Activated CD4-positive, CD25-positive, alpha-beta regulatory T cell (primary cell): ENCODE measurements at places on chromosomes 2 and 18.

- no peak for DNase-seq
Observed at GRCh38 chr18:42112657-42113420, 157.8 kb downstream of the PIK3C3 start.

- DNase-seq: no peak
Observed at GRCh38 chr18:39058386-39059000, 1492.9 kb upstream of the CELF4 start.

GRCh38 chr2:198611201-198611600 is 806.8 kb downstream of the PLCL1 start:
- no peak for DNase-seq

DNA sequence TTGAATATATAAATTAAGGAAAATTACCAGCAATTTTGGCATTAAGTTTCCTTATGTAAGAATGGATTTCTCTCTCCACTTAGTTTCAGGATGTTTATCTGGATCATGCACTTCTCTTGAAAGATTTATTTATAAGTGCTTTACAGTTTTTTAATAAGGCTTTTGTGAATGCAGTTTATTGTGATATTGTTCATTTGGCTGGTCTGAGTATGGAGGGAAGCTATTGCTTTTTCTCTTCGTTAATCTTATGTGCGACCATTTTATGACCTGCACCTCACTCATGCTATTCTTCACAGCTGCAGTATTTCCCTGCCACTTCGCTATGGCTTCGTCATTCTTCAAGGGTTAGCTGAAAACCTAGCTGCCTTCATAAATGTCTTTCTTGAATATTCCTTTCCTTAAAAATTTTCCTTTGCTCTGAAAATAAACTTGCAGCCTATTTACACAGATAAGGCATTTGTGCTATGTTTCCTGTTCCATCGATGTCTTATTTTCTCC is 233.4 kb downstream of the SOCS6 start:
- DNase-seq: no peak

DNA sequence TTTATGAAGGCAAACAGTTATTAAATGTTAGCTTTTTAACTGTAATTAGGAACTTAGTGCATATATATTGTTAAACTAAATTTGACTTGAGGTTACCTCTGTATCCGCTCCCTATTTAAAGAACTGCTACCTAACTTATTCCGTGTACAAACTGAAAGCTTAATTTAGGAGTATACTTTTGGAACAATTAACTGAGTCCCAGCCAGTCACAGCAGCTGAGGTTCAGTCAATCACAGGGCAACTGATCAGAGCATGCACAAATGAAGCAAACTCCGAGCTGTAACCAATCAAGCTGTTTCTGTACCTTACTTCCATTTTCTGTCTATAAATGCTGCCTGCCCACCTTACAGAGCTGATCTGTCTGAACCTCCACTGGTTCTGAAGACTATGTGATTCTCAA is 61.2 kb downstream of the RAB3GAP1 start:
- no peak for DNase-seq

DNA sequence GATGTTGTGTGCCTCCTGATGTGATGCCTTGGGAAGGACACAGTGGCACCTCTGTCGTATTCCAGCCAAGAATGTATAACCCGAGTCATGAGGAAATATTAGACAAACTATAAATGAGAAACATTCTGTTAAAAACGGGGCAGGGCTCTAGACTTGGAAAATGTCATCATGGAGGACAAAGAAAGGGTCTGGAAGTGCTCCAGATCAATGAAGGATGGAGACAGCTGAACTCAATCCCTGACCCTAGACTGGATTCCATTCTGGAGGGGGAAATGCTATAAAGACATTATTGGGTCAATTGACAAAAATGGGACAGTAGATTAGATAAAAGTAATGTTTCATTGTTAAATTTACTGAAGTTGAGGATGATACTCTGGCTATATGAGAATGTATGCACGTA is 92.1 kb downstream of the SLC4A3 start:
- no peak for DNase-seq

DNA sequence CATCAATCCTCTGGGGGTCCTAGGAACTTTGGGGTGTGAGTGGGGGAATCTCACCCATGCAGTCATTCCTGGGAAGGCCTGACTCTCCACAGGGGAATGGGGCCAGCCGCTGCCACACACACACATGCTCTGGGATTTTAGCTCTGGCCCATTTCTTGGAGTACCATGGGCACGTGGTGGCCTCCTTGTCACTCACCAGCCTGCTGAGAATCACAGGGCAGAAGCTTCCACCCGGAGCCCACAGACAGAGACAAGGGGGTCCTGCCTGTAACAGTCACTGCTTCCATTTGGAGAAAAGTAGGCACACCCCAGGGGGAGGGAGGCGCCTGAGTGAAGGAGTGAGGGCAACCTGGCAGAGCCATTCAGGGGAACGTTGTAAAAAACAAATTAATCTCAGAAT is 48.8 kb downstream of the TWIST2 start:
- DNase-seq: no peak

- DNase-seq: no peak
Observed at GRCh38 chr18:79461627-79462026, 65.9 kb downstream of the NFATC1 start.

DNA sequence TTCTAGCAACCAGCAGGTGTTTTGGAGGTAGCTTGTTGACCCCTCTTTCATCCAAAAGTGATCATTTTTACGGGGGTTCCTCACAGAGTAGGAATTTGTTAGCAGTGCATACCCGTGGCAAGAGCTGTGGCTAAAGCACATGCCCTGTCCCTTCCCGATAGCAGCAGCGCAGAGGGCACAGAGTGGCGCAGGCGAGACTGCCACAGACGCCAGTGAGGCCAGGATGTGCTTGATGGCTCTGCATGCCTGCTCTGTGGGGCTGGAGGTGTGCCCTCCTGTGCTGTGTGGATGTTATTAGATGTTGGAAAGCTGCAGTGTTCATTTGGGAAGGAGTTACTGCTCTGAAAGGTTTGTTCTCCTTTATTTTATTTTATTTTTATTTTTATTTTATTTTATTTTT is 153.6 kb downstream of the FAM210A start:
- DNase-seq: no peak

DNA sequence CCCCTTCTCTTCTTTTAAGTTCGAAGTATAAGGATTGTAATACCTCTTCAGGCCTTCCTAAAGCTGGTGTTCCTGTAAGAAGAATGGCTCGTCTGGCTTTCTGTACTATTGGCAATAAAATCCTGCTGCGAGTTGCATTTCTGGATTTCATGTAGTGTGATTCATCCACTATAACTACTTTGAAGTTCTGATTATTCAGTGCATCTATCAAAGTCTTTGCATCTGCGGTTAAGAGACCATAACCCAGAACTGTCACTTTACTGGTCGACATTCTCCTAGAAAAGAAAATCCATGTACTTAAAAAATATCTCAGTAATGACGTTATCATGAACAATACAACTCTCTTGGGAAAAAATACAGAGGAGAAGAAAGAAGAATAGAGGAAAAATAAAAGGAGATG is 181.1 kb downstream of the ZRANB3 start:
- DNase-seq: no peak

DNA sequence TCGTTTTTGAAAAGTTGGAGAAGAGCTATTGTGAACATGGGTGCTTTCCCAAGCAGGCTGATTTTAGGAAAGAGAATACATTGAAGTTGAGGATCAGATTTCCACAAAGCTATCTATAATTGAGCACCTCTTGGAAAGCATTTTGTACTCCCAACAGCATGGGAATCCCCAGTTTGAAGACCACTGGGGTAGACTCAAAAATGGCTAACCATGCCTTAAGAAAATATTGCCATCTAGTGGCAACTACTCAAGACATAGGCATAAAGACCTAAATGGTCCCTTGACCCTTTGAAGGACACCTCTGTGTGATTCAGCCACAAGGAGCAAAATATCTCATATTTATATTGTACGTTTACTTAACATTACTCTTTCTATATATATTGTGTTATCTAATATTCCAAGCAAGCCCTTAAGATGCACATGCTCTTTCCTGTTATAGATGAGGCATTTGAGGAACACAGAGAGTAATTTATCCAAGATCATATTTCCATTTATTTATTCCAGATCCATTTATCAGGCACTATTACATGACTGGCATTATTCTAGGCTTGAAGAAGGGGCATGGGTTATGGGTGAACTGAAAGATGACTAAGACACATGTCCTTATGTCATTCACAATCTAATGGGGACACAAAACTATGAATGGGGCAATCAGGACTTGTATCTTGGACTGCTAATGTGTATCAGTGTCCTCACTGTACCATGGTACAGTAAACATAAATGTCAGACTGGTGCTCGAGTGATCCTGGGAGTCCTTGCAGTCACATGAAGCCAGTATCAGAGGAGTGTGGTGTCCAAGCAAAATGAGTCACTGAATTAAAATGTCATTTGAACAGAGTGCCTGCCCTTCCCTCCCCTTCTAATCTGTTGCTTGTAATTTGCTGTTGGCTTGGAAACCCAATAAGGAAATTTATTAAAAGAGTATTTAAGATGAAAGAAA is 121.0 kb upstream of the XPO1 start:
- no peak for DNase-seq

GRCh38 chr2:109421101-109421500 is 192.7 kb downstream of the SEPTIN10 start:
- no peak for DNase-seq

- no peak for DNase-seq
Observed at GRCh38 chr2:196201229-196202009, 30.0 kb upstream of the STK17B start.

DNA sequence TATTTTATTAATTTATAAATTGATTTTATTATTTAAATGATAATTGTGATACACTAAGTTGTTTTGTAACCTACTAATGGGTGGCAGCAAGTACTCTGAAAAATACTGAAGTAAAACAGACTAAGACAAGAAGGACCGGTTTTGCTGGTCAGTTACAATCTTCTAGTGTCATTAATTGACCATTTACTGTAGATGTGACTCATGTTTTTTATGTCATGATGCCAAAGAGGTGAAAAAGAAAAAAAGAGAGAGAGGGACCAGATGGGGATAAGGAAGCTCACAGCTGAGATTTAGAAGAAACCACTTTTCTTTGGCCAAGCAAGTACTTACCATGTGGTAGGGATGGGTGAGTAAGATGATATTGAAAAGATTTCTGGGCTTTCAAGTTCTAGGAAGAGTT is 955.8 kb upstream of the LRRTM1 start:
- DNase-seq: no peak

DNA sequence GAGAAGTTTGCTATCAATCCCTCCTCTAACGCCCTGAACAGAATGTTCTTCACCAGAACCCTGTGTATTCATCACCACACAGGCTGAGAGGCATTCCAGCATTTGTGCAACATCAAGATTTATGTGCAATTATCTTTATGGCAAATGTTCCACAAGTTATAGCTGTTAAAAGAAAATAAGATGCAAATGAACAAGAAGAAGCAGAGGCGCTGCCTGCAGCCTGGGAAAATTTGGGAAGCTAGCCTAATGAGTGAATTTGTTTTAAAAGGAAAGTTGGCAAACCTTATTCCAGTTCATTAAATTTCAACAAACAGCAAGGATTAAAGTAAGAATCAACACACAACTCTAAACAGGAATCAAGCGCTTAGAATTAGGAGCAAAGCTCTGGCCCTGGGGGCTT is 5.3 kb downstream of the TPO start:
- no peak for DNase-seq

DNA sequence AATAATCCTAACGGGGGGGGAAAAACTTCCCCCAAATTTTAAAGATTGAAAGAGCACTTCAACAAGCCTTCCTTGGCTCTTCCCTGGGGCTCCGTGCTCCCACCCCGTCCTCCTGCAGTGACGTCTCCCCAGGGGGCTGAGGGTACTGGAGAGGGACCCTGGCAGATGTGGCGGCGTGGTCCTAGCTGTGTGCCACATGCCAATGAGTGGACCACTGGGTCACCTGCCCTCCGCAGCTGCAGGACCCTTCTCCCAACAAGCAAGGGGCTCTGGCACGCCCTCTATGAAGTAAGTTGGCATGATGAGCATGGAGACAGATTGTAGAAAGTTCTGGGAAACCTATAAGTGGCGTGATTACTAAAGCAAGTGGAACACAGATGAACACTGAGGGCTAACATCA is 46.7 kb downstream of the PXDN start:
- no peak for DNase-seq

DNA sequence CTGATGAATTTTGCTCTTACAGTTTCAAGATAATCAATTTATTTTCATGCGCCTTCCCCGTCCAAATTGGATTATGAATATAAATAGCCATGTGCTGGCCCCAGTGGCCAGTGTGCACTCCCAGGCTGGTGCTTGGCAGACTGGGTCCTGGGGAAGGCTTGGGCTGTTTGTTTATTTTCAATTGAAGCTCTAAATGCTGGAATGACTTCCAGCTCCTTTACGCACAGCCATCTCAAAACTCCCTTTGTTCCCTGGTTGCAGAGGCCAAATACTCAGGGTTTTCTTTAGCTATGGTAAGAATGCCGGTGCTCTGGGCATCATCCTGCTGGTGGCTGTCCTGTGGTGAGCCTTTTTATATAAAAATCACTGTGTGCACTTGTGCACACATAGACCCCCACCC is 131.5 kb downstream of the PRKCE start:
- no peak for DNase-seq

DNA sequence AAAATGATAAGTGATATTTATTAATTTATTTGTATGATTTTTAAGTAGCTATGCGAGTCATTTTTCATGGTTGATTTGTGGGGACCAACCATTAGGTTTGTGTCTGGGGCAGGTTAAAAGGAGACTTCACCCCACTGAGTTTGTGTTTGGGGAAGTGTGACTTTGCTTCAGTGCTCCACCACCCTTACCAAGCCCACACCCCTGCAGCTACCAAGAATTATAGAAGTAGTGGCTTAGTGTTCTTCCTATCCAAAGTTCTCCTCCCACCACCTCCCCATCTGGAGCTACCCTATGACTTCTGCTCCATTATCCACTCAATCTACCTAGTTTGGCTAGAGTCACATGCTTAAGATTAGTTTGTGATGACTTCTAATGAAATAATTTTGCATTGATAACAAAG is 182.1 kb upstream of the ZEB2 start:
- DNase-seq: no peak

- DNase-seq: no peak
Observed at GRCh38 chr2:98801921-98802321, 71.0 kb upstream of the MGAT4A start.

- no peak for DNase-seq
Observed at GRCh38 chr2:96315400-96316071, 9.6 kb upstream of the ITPRIPL1 start.

- DNase-seq: no peak
Observed at GRCh38 chr2:15457868-15458267, 103.3 kb downstream of the NBAS start.

GRCh38 chr2:51212374-51212773 is 180.4 kb upstream of the NRXN1 start:
- no peak for DNase-seq

- no peak for DNase-seq
Observed at GRCh38 chr2:191465766-191466420, 212.0 kb upstream of the NABP1 start.
